Stimulated activated CD4-positive, alpha-beta T cell treated with anti-CD3 and anti-CD28 coated beads, TNF-alpha, amount 100 ng/mL, for 24 hours (primary cell): ENCODE measurements at places on chromosomes 6 and 20.

DNA sequence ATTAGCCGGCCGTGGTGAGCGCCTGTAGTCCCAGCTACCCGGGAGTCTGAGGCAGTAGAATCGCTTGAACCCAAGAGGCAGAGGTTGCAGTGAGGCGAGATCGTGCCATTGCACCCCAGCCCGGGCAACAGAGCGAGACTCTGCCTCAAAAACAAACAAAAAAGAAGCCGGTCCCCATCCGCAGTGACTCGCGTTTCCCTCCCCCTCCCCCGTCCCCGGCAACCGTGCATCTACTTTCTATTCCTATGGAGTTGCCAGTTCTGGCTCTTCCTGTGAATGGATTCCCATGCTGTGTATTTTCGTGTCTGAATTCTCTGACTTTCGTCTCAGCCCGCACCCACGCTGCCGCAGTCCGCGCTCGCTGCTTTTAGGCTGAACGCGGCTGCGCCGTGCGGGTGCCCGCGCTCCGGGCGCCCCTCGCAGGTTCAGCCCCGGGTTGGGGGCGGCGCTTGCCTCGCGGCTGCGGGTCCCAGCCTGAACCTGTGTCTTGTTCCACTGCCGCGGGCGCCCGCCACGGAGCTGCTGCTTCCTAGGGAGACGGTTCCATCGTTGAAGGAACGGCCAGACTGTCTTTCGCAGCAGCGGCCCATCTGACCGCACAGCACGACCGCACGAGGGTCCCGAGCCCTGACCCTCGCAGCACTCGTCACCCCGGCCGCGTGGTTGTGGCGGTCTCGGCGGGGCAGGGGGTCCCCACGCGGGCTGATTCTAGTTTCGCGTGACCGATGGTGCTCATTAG lies 1.1 kb upstream of the MRGBP start:
- peak; percentile 51 for DNase-seq

- no peak for DNase-seq
These were observed 112.3 kb upstream of the PRSS16 start for GRCh38 chr6:27135087-27135657.

- no peak for DNase-seq
These were observed 1.3 kb downstream of the GCLC start for GRCh38 chr6:53543359-53544216.

GRCh38 chr6:113320653-113321052 lies 536.5 kb upstream of the MARCKS start:
- no peak for DNase-seq

- DNase-seq = no peak
These were observed 112.5 kb downstream of the SNX5 start for GRCh38 chr20:17856024-17856564.

- no peak for DNase-seq
These were observed 995.3 kb upstream of the FLRT3 start for GRCh38 chr20:15332711-15333160.

GRCh38 chr6:6659600-6660327 lies 71.2 kb downstream of the LY86 start:
- DNase-seq = no peak
